ENCODE measurements at places on chromosomes 5 and 9.

DNA sequence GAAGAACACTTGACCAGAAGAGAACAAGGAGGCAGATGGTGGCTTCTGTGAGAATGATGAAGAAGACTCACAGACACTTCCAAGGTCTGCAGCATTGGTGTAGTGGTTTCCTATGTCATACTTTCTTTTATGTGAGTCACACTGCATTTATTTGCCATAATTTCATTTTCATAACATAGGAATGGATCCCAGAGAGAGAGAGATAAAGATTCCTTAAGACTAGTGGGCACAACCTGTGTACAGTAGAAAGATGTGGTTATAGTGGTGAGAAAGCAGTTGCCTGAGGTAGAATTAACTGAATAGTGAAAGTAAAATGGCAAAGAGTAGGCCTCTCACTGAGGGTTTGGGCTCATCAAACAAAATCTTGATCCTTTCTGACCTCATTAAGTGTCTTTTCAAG, 7.6 kb upstream of the CCDC152 start:
- DNase-seq, result no peak

- no peak for DNase-seq
Measured at GRCh38 chr5:150879358-150879757, 25.4 kb downstream of the ZNF300 start.

DNA sequence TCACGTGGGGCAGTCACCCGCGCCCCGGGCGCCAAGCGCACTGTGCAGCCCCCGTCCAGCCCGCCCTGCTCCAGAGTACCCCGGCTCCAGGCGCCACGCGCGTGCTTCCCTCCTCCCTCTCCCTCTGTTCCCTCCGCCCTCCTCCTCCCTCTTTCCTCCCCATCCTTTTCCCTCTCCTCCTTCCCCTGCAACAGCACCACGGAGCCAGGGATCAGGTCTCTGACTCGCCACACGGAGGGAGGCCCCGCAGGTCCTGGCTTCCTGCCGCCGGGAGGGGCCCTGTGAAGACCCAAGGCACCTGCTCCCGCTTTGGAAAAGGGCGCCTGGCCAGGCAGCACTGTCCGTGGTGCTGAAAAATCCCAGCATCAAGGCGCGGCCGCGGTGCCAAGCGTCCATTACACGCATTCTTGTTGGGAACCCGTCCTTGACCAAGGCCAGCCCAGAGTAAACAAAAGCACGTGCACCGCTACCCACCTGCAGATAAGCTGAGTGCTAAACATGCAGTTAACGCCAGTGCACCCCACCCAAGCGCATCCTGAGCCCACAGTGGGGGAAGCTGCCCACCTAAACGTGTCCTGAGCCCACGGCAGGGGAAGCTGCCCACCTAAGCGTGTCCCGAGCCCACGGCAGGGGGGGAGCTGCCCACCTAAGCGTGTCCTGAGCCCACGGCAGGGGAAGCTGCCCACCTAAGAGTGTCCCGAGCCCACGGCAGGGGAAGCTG, 21.7 kb downstream of the SLC6A18 start:
- peak; percentile 29 for DNase-seq

- no peak for DNase-seq
Measured at GRCh38 chr5:129177451-129177850, 82.9 kb downstream of the ISOC1 start.

GRCh38 chr5:40165789-40166728, 513.7 kb upstream of the PTGER4 start:
- DNase-seq, result peak; percentile 57

DNA sequence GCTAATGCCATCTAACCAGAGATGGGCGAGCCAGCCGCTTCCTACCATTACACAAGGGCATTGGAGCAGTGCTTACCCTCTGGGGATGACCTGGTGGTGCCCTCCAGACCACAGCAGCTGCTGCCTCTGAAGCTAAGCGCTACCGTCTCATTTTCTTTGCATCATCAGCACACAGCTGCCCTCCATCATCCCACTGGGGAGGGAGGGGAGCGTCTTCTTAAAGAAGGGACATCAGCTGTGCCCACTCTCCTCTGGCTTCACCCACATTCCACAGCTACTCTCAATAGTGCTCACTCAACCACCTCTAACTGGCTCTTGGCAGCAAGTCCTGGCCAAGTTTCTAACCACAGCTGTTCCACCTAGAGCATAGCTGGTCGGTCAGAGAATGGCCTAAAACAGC, 503.4 kb downstream of the NFIB start:
- DNase-seq, result peak; percentile 40

- DNase-seq, result no peak
Measured at GRCh38 chr9:122168356-122168755, 8.6 kb downstream of the MORN5 start.
